ENCODE measurements at places on chromosomes 7 and 10. TPM values are rescaled to one million over a fixed set of nuclear protein-coding genes. Genes with fewer than 3 reads are reported as not detected.

TMEM184A gene
- 6.7 TPM for total RNA-seq

FAM180A gene
- not detected for total RNA-seq

TDRD1 gene
- total RNA-seq = not detected

ANTXRL gene
- not detected for total RNA-seq

ADAM22 gene
- total RNA-seq = 3.6 TPM

CHCHD1 gene
- total RNA-seq = 60.7 TPM

OR2A12 gene
- not detected for total RNA-seq

NPFFR1 gene
- not detected for total RNA-seq

CLDN4 gene
- total RNA-seq = 24.9 TPM

PDE1C gene
- total RNA-seq = 46.5 TPM

PRKG1 gene
- 0.81 TPM for total RNA-seq

LRRC4 gene
- total RNA-seq = not detected

ASAH2B gene
- total RNA-seq = 8.1 TPM

VPS37D gene
- total RNA-seq = 3.6 TPM

SHH gene
- total RNA-seq = 7.9 TPM

PTF1A gene
- total RNA-seq = not detected

CYP2C9 gene
- total RNA-seq = not detected
